ENCODE measurements at places on chromosomes 12 and 14.

GRCh38 chr12:46919666-46920400, 94.0 kb upstream of the SLC38A4 start:
- no peak for DNase-seq

GRCh38 chr12:11891346-11891745, 179.4 kb upstream of the BCL2L14 start:
- no peak for DNase-seq

- DNase-seq, result no peak
Observed at GRCh38 chr12:127830730-127831129, 436.2 kb upstream of the TMEM132C start.

- no peak for DNase-seq
Observed at GRCh38 chr14:59060841-59061240, 127.6 kb upstream of the DAAM1 start.

DNA sequence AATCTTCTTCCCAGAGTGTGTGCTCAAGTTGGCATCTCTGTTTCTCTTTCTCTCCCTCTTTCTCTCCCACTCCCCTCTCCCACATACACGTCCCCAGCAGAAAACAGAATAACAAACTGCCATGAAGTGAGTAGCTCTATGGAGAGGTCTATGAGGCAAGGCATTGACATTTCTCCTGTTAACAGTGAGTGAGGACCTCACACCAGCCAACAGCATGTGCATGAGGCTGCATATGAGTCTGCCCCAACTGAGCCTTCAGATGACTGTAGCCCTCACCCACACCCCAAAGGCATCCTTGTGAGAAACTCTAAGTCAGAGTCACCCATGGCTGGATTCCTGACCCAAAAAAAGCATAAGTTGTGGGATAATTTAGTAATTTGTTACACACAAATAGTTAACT, 50.4 kb downstream of the MAGOHB start:
- DNase-seq, result no peak

- peak; percentile 81 for DNase-seq
Observed at GRCh38 chr14:102545461-102546265, 36.1 kb upstream of the ANKRD9 start.

DNA sequence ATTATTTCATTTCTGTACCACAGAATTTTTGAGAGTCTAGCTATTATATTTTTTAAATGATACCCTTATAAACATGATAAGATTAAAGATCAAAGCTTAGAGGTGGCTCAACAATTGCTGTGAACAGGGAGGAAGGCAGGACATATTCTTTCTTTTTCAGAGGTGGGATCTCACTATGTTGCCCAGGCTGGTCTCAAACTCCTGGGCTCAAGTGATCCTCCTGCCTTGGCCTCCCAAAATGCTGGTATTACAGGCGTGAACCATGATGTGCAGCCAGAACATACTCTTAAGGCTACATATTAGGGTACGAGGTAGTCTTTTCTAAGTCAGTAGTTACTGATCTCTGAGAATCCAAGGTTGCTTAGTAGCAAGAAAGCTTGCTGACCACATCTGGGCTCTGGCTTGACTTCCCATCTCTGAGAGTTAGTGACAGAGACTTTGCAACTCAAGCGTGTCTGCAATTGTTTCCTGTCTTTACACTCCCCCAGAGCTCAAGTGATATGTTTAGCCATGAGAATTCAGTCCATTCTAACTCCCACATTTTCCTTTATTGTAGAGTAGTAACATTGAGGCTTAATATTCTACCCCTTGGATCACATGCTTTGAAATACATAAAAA, 8.6 kb downstream of the RAB5B start:
- no peak for DNase-seq

DNA sequence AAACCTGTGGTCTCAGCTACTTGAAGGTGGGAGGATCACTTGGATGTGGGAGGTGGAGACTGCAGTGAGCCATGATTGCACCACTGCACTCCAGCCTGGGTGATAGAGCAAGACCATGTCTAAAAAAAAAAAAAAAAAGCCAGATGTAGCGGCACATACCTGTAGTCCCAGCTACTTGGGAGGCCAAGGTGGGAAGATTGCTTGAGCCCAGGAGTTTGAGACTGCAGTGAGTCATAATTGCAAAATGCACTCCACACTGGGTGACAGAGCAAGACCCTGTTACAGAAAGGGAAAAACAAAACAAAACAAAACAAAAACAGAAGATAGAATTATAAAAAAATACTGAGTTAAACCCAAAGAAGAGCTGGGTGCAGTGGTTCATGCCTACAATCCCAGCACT, 29.1 kb upstream of the APOF start:
- DNase-seq, result no peak

DNA sequence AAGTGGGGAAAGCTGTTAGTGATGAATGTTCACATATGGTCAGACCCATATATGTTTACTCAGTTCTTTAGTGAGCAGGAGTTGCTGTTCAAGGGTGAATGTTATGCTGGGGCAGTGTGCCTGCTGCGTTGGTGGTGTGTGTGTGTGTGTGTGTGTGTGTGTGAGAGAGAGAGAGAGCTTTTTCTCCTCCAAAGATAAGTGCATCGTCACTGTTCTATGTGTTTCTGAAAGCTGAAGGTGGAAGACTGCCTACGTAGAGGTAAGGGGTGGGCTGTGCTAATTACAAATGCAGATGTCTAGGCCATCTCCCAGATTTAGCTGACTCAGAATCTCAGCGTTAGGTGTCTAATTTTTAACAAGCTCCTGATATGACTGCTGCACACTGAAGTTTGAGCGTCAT, 10.5 kb downstream of the GABARAPL1 start:
- DNase-seq, result no peak

DNA sequence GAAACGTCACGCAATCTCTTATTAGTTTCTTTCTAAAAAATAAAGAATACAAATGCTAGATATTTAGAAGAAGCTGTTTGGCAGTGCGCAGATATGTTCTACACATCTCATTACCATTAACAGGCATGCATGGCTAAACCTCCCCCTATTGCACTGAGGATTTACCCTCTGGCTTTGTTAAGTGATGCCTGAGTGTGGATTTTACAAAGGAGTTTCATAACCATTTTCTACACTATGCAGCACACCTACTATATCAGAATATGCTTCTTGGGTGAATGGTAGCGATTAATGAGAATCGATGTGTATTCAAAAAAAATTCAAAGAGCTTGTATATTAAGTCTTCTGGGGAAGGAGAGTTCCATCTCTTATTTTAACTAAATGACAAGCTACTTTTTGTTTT, 1.1 kb upstream of the RMST start:
- DNase-seq, result no peak

- DNase-seq, result no peak
Observed at GRCh38 chr14:92581966-92582566, 68.5 kb downstream of the RIN3 start.

- DNase-seq, result no peak
Observed at GRCh38 chr14:92223025-92223424, 99.9 kb upstream of the SLC24A4 start.

- no peak for DNase-seq
Observed at GRCh38 chr12:67671892-67672291, 23.3 kb downstream of the DYRK2 start.

DNA sequence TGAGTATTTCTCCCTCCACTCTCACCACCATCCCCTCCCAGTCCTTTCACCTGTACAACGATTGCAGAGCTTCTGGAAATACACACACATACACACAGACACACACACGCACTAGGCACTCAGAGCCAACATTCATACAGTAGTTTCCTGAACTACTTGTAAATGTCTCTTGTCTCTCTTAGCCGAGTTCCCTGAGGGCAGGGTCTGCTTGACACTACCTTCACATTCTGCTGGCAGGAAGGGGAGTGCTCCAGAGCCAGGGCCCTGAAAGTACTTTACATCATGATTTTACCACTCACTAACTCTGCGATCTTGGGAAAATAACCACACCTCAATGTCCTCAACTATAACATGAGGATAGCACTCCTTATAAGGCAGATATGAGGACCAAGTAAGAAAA, 82.7 kb downstream of the GAS2L3 start:
- DNase-seq, result no peak

DNA sequence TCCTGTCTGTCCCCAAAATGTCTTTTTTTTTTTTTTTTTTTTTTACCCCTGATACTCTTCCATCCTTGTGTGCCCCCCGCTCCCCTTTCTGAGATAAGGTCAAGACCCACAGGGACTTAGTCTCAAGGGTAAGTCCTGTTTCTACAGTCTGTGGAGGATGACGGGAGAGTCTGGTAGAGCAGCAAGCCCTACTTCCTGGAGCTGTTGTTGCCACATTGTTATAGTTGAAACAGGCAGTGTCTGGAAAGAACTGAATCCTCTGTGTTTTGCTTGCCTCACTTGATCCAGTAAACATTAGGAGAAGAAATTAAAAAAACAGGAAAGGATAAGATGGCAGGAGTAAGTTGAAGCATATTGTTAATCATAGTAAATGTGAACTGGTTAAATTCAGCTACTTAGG, 45.5 kb downstream of the ZNF664 start:
- no peak for DNase-seq

GRCh38 chr14:27145170-27145569, 547.3 kb upstream of the NOVA1 start:
- DNase-seq, result no peak

DNA sequence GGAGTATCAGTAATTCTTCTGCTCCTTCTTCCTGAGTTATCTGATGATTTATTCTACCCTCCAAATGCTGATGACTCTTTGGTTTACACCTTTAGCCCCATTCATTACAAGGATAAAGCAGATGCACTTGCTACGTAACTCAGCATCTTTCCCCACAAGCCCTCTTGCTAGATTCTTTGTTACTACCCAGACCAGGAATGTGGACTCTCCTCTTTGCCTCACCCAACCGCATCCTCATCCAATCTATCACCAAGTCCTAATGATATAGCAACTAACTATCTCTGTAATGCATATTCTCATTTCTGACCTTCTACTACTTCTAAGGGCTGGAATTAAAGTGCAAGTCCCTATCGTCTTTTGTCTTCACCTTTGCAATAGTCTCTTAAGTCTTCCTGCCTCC, 9.2 kb downstream of the KRT1 start:
- no peak for DNase-seq

Measured in MCF 10A (cell line).